ENCODE measurements at places on chromosomes 16 and 17.

GRCh38 chr17:82238472-82239201 is 9.8 kb downstream of the SLC16A3 start:
- peak; percentile 80 for DNase-seq

DNA sequence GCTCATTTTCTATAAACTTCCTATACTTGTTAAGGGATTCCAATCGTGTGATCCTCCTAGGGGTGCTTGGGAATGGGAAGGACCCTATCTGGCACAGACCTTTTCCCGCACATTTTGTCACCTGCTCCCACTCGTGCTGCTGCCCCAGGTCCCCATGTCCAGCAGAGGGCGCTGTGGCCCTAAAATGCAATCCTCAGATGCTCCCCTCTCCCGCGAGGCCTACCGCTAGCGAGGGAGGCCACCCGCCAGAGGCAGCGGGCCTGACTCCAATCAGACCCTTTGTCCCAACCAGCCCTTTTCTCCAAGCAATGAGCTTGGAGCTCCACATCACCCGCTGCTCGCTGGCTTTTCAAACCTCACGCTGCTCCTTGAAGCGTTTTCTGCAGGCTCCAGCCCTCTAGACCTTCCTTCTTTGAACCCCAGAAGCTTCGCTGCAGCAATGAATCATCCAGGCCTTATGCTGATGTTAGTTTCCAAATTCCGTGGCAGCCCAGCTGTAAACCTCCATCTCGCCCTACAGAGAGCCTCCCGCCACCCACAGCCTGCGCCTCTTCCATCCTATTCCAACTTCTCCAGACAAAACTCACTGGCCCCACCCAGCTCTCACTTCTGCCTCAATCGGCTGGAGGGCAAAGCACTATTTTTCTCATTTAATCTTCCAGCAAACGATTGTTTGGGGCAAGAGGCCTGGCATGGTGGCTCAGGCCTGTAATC is 23.6 kb upstream of the FZD2 start:
- DNase-seq: peak; percentile 93

- no peak for DNase-seq
These were observed 21.4 kb upstream of the JPH3 start for GRCh38 chr16:87580855-87581261.

GRCh38 chr17:77677211-77677610 is 281.3 kb upstream of the TNRC6C start:
- DNase-seq: no peak

- no peak for DNase-seq
These were observed 30.9 kb upstream of the CLEC18B start for GRCh38 chr16:74451951-74452758.

DNA sequence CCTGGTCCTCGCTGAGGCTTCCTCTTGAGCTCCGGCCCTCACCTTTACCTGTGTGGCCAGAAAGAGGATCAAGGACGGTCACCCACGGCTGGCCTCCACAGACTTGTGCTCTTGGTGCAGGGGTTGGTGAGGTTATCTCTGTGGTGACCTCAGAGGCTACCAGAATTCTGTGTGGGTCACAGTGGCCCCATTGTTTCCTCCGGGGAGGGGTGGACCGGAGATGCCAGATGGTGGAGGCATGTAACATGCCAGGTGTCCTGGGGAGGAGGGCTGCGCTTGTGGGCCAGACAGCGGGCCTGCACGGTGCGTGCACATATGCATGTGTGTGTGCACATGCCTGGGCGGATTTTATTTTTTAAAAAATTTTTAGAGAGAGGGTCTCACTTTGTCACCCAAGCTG is 6.3 kb downstream of the SGCA start:
- DNase-seq: no peak

DNA sequence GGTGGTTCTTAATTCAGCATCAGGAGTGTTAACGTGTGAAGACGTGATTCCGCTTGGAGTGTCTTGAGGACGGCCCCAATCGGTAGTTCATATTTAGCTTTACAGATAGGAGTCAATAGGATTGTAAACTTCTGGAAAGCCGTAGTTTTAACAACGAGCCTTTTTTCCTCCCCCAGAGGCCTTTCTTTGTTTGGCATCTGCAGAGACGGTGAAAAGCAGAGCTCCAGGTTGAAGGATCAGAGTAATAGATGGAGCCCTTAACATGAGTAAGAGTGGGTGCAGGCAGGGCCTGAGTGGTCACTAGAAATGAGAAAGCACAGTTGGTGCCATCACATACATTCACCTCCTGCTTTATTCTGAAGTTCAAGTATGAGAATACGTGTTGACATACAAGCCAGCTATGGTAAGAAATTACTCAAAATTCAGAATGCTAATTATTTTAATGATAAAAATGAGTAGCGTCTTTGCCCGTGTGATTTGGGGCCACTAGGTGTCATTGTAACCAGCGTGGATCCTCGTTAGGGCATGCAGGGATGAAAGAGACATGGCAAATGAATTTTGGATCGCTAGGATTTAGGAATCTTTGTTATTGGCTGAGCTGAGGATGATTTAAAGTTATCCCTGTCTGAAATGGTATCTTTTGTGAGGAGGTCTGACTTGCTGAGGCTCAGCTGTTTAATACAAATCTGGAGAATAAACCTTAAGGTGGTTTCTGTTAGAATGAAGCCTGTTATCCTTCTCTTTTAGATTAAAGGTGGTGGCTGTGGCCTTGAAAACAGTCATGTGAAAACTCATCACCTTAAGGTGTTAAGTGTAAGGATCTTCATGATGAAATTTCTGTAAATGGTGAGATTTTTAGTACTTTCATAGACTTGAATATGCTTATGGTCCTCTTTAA is 18.6 kb downstream of the PRCD start:
- no peak for DNase-seq

- DNase-seq: no peak
These were observed 401.7 kb upstream of the MAF start for GRCh38 chr16:80002261-80002660.

DNA sequence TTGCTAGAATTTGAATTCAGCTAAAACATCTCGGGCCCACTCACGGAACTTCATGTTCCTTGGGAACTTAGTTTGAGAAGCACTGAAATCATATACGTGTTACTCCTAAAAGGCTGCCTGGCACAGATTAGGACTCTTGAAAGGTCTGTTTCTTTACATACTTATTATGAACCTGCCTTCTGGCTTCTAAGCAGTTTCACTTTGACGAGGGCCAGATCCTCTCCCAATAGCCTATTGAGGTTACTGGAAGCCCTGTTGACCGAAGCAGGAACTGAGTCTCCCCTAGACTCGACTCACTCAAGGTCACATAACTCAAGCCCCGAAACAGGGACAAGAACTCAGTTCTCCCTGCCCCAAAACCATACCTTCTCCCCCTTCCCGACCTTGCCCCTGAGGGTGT is 121.9 kb upstream of the PLCG2 start:
- no peak for DNase-seq

GRCh38 chr16:85162478-85163277 is 50.4 kb upstream of the CIBAR2 start:
- no peak for DNase-seq

- DNase-seq: no peak
These were observed 178.4 kb downstream of the FTO start for GRCh38 chr16:53882310-53882709.

GRCh38 chr16:88999457-89000206 is 22.6 kb upstream of the CBFA2T3 start:
- no peak for DNase-seq

- peak; percentile 39 for DNase-seq
These were observed 424 bp downstream of the C17orf100 start for GRCh38 chr17:6651919-6652452.

DNA sequence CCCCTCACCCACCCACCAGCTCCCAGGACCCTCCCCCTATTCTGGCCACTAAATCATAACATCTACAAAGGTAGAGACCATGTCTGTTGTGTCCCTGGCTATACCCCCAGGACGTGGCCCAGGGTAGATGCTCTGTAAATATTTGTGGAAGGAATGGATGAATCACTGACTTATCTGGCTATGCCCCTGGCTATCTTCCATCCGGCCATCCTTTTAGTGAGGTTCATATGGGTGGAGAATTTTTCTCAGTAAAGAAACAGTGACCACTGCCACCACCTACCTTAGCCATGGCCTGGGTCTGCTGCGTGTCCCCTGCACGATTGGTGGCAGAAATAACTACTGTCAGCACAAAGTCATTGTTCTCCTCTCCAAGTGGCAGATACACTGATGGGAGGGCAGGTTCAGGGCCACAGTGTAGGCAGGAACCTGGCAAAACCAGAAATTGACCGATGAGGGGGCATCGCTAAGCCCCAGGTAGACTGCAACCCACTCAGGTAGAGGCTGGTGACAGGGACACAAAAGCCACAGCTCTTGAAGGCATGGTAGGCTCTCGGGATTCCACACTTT is 63.1 kb upstream of the BCO1 start:
- no peak for DNase-seq

DNA sequence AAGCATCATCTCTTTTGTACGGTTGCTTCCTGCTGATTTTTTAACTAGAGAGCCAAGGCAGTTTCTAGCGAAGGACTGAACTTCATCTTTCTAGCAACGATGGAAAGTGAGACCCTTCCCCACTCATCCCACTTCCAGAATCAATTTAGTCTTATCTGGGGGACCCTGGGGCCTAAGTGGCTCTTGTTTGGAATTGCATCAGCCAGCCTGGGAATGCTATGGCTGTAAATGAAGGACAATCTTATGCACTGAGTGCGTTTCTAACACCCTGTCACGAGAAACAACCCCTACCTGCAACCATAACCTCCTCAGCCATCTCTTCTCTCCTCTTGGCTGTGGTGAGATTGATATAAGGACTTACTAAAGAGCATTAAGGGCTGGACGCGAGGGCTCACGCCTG is 64.8 kb downstream of the ERCC4 start:
- no peak for DNase-seq

Measured in stimulated activated CD4-positive, alpha-beta T cell treated with anti-CD3 and anti-CD28 coated beads, Interleukin-2, amount 100 ng/mL, for 24 hours (primary cell).